ENCODE measurements at places on chromosomes 11 and 22. TPM values are rescaled to one million over a fixed set of nuclear protein-coding genes. Genes with fewer than 3 reads are reported as not detected.

GRCh38 chr22:28332410-28332809 lies 347.2 kb downstream of the TTC28 start:
- no peak overlapping the region for H3K4me3 ChIP-seq
- no peaks in the 10 kb centered on the region for H3K4me1 ChIP-seq
- H3K27me3 ChIP-seq, result no peaks in the 10 kb centered on the region
- H3K36me3 ChIP-seq, result no peaks in the 10 kb centered on the region
- no peak for DNase-seq

DNA sequence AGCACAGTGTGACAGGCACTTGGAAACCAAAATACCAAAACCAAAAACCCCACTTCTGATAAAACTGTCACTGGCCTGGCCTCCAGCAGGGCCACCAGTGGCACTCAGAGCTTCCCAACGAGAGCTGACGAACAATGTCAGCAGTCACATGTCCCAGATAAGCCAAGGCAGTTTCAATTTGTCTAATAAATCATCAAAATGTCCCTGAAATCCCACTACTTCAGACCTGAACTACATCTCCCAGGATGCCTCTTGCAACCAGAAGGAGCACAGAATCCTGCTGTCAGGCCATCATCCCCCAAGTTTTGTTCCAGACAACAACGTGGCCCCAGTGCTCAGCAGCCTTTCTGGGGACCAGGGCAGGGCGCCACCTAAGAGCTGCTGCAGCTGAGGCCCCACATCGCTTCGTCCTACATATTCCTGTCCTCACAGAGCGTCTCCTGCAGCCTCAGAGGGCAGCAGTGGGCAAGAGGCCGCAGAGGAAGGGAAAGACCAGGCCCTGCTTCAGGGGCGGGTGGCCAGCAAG lies 25.1 kb downstream of the LRFN4 start:
- H3K36me3 ChIP-seq, result no peaks in the 10 kb centered on the region
- no peak overlapping the region for H3K4me3 ChIP-seq
- H3K27me3 ChIP-seq, result no peaks in the 10 kb centered on the region
- DNase-seq, result no peak

GRCh38 chr11:71977743-71978418 lies 20.8 kb upstream of the IL18BP start:
- H3K4me3 ChIP-seq, result no peak overlapping the region
- H3K4me1 ChIP-seq, result no peaks in the 10 kb centered on the region
- DNase-seq, result peak; percentile 15
- no peak overlapping the region for H3K27ac ChIP-seq
- peaks cover 20% of the 10 kb centered on the region for H3K36me3 ChIP-seq

GRCh38 chr11:63274776-63275175 lies 31.4 kb upstream of the SLC22A25 start:
- H3K4me3 ChIP-seq, result no peak overlapping the region
- no peak overlapping the region for H3K27ac ChIP-seq
- H3K36me3 ChIP-seq, result no peaks in the 10 kb centered on the region
- H3K4me1 ChIP-seq, result no peaks in the 10 kb centered on the region
- no peak for DNase-seq

GRCh38 chr22:29478326-29479276 lies 1.4 kb upstream of the NEFH start:
- no peak overlapping the region for H3K27ac ChIP-seq
- H3K36me3 ChIP-seq, result no peaks in the 10 kb centered on the region
- DNase-seq, result no peak
- peaks cover 48% of the 10 kb centered on the region for H3K27me3 ChIP-seq
- no peak overlapping the region for H3K4me3 ChIP-seq

DNA sequence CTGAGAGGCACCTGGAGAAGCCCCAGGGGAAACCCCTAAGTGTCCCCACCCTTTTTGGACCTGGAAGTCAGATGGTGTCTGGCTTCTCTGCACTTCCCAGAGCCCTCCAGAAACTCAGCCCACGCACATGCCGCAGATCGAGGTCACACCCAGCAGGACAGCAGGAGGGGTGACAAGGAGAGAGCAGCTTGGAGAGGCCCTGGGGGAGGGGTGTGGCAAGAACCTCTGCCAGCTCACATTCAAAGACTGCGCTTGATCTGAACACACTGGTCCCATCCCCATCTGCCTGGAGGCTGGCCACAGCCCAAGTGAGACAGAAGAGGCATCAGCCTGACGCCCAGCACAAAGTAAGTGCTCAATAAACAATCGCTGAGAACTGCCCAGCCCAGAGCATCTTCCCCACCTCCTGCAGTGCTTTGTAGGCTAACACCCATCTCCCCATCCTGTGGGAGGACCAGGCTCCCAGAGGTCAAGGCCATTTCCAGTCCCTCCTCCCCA lies 21.4 kb downstream of the TMPRSS6 start:
- no peak overlapping the region for H3K27ac ChIP-seq
- DNase-seq, result no peak
- H3K36me3 ChIP-seq, result no peaks in the 10 kb centered on the region
- H3K27me3 ChIP-seq, result peaks cover 4% of the 10 kb centered on the region

DNA sequence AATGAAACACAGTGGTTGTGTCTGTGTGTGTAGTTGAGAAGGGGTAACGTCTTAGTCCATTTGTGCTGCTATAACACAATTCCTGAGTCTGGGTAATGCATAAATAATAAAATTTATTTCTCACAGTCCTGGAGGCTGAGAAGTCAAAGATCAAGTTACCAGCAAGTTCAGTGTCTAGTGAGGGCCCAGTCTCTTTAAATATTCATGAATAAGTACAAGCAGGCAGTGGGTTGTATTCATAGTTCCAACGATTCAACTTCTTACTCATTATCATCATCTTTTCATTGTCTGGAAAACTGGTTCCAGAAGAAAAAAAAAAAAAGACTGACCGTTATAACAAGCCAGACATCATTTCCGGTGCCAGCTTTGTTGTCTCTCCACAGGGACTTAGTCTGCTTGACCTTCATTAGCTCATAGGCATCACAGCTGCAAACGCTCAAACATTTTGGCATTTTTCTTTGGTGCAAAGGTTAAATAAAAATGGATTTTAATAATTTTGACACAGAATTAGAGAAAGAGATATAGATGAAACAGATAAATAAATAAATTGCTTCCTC lies 1297.5 kb downstream of the LRRC4C start:
- H3K4me1 ChIP-seq, result peaks cover 5% of the 10 kb centered on the region
- no peaks in the 10 kb centered on the region for H3K36me3 ChIP-seq
- no peak overlapping the region for H3K27ac ChIP-seq
- peak; percentile 62 for DNase-seq
- no peak overlapping the region for H3K4me3 ChIP-seq
- no peaks in the 10 kb centered on the region for H3K27me3 ChIP-seq

DNA sequence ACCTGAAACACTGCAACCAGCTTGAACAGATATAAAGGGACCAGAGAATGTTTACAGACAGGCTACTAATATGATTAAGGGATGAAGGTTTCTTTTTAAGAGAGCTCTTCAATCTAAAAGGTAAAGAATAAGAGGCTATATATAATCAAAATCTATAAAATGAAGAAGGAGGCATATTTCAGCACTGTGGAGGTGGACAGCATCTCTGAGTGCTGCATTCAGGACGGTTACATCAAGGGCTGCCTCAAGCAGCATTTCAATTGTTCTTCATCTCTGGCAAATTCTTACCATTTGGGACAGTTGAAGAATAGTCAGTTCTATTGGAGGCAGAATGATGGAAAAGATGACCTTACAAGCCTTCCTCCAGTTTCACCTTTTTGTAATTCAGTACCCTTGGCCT lies 139.6 kb upstream of the LMO1 start:
- no peaks in the 10 kb centered on the region for H3K27me3 ChIP-seq
- no peaks in the 10 kb centered on the region for H3K36me3 ChIP-seq
- H3K4me1 ChIP-seq, result no peaks in the 10 kb centered on the region
- peak; percentile 16 for DNase-seq
- no peak overlapping the region for H3K27ac ChIP-seq

- DNase-seq, result no peak
- H3K27me3 ChIP-seq, result peaks cover 10% of the 10 kb centered on the region
- H3K27ac ChIP-seq, result no peak overlapping the region
- H3K4me1 ChIP-seq, result no peaks in the 10 kb centered on the region
- no peaks in the 10 kb centered on the region for H3K36me3 ChIP-seq
Measured at GRCh38 chr22:22103078-22103875, 120.7 kb upstream of the TOP3B start.

Gene ME3
- total RNA-seq, result 26.5 TPM

Gene GRK3
- total RNA-seq, result 7.2 TPM
